ENCODE measurements at places on chromosomes 5 and 9.

GRCh38 chr9:7783635-7784063 lies 15.9 kb downstream of the DMAC1 start:
- no peak for DNase-seq
- H3K27ac ChIP-seq, result no peak overlapping the region
- no peaks in the 10 kb centered on the region for H3K36me3 ChIP-seq
- no peaks in the 10 kb centered on the region for H3K4me1 ChIP-seq
- no peaks in the 10 kb centered on the region for H3K27me3 ChIP-seq

GRCh38 chr5:32710550-32711361 lies at the start of gene NPR3:
TSS of gene NPR3 (plus strand) at chr5:32711321. CDS start at chr5:32711777, 456 bp downstream.
- no peaks in the 10 kb centered on the region for H3K4me1 ChIP-seq
- no peaks in the 10 kb centered on the region for H3K36me3 ChIP-seq
- H3K4me3 ChIP-seq, result peak within 1 kb of the TSS; percentile 50
- no peak within 1 kb of the TSS for H3K27ac ChIP-seq

GRCh38 chr5:169494941-169495548 lies 88.5 kb upstream of the SPDL1 start:
- H3K27ac ChIP-seq, result no peak overlapping the region
- no peak overlapping the region for H3K4me3 ChIP-seq
- no peak for DNase-seq
- no peaks in the 10 kb centered on the region for H3K36me3 ChIP-seq
- no peaks in the 10 kb centered on the region for H3K4me1 ChIP-seq

DNA sequence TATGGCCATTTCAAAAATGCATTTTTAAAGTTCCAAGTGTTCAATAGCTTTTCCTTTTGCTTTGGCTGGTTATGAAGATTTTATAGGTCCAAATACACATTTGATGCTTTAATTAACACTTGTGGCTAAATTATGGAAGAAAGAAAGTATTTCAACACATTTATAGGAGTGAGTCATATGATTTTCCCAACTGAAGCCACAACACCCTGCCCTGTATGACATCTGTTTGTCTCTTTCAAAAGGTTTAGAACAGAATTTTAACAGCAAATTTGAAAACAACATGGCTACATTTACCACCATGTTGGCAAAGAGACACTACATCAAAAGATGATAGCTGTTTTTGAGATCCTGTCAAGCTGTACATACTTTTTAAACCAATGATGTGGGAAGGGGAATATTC lies 99.4 kb downstream of the TMEM174 start:
- no peak overlapping the region for H3K4me3 ChIP-seq
- H3K27ac ChIP-seq, result no peak overlapping the region
- H3K4me1 ChIP-seq, result no peaks in the 10 kb centered on the region
- DNase-seq, result no peak

GRCh38 chr9:135448663-135449100 lies 30.9 kb upstream of the PPP1R26 start:
- H3K4me3 ChIP-seq, result no peak overlapping the region
- no peak for DNase-seq
- H3K36me3 ChIP-seq, result no peaks in the 10 kb centered on the region
- no peak overlapping the region for H3K27ac ChIP-seq
- no peaks in the 10 kb centered on the region for H3K4me1 ChIP-seq
- H3K27me3 ChIP-seq, result no peaks in the 10 kb centered on the region

DNA sequence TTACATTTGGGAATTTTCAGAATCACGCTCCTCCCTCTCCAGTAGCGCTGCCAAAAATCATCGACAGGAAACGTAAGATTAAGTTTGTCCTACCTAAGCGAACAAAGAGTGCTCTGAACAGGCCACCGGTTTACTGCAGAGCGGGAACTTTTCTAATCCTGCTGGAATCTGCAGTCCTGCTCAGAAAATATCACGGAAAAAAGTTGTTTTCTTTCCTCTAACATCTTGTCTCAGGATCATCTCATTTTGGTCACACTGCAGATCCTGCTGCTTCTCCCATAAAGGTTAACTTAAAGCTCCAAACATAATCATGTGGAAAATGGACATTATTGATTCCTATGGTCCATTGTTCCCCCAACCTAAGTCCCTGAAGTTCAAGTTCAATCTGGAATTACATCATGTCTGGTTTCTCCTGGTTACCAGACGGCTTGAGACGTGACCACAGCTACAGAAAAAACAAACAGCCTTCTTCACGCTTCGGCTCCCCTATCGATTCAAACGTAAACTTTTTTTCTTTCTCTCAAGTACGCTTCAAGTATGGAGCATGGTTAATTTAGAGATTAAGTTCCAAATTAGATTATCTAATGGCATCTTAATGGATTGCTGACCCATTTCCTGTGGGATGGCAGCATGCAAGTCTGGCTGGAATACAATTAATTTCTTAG lies 217.6 kb downstream of the NFIB start:
- H3K27ac ChIP-seq, result no peak overlapping the region
- no peaks in the 10 kb centered on the region for H3K27me3 ChIP-seq
- no peak for DNase-seq
- H3K36me3 ChIP-seq, result no peaks in the 10 kb centered on the region
- H3K4me3 ChIP-seq, result no peak overlapping the region
- no peaks in the 10 kb centered on the region for H3K4me1 ChIP-seq

All from CD8-positive, alpha-beta memory T cell (primary cell).